NCI-H345 (cell line): ENCODE measurements at places on chromosomes 4 and X.

- no peak for DNase-seq
These were observed 2.2 kb upstream of the NKX1-1 start for GRCh38 chr4:1408418-1408817.

GRCh38 chrX:40503094-40503493 is 77.7 kb upstream of the ATP6AP2 start:
- DNase-seq, result no peak

DNA sequence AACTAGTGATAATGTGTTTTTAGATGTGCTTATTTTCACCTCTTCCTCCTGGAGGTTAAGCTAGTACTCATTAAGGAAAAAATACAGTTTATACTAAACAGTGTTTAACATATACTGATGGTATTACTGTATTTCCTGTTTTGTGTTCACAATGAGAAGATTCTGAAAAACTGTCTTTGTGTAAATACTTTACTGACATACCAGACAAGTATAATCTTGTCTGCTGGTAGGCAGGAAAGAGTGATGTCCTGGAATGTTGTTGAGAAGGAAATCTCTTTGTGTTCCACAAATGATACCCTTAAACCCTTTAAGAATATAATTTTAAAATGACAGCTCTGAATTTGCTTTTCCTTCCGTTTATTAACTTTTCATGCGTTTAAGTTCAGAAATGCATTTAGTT is 205.5 kb upstream of the NUDT6 start:
- no peak for DNase-seq

- DNase-seq, result no peak
These were observed 221.6 kb downstream of the AFAP1 start for GRCh38 chr4:7717946-7718490.

DNA sequence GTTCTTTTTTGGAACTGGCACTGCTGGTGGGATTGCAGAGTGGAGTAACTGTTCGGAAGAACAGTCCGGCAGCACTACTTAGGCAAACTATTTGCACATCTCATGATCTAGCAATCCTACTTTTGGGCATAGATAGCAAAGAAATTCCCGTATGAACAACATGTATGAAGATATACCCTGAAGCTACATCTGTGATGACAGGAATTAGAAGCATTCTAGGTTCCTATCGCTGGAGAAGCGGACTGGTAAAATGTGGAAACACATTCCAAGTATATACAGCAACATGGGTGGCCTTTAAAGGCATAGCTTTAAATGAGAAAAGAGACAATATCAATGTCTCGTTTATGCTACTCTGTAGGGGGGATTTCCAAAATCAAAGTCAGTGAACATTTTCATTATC is 3.1 kb downstream of the DCAF16 start:
- DNase-seq, result no peak

DNA sequence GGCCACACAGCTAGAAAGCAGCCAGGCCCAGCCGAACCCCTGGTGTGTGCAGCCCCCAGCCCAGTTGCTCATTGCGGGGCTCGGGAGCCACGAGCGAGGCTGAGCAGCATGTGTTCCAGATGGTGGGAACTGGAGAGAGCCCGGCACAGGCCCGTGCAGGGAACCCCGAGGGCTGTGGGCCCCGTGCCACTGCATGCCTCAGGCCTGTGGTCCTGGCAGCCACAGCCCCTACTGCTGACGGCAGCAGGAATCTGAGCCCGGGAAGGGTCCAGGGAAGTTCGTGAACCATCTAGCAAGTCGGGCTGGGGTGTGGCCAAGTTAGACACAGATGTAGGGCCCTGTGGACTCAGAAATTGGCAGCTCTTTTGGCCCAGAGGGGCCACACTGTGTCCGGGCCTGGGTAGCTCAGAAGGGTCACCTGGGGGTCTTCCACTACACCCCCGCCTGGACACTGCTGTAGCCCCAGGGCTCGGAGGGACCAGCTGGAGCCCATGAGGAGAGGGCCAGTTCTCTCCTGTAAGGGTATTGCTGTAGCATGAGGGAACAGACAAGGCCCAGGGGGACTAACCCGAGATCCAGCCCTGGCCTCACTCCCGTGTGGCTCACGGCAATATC is 12.1 kb downstream of the HTRA3 start:
- no peak for DNase-seq

DNA sequence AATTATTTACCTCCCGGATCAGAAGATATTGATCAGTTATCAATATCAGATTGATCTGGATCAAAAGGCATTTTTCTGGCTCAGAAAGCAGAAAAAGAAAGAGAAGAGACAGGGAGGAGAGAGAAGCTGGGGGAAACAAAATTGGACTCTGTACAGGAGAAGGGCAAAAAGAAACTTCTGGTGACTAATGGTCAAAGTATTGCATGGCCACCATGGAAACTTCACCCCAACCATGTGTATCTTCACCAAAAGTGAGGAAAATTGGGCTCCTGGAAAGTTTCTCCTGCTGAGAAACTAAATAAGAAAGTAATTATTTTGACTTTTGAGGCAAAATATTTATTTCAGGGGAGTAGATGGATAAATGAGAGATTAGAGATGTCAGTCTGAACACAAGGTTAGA is 33.9 kb downstream of the RNF150 start:
- DNase-seq, result no peak

DNA sequence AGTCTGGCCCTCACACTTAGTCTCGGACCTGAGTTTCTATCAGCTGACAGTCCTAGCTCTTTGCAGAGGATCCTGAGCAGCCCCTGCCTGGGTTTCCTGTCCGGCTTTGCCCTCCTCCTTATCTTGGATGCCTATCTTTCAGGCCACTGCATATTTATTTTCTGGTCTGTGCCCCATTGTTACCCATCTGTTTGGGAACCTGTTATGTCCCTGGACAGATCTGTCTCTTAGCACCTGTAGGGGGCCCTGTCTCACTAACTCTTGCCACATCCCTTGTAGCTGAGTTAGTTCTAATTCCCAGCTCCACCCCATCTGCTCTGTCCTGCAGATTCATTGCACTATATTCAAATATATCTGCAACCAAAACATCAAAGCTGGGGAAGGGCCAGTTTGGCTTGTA is 514.9 kb upstream of the LCORL start:
- no peak for DNase-seq

DNA sequence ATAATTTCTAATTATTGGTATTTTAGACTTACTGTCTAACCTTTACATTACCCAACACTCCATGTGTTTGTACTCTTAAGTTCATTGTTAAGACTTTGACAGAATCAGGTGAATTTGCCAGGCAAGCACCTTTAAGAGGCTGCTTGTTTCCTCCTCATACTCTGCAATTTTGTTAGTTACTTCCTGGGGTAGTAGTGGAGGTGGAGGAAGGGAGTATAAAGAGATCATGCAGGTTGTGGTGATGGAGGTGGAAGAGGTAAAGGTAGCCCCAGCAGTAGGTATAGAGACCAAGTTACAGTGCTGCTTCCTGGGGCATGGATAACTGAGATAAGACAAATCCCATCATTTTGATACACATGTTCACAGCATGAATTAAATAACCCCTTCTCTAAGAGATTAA is 6.7 kb downstream of the WDR44 start:
- no peak for DNase-seq
